ENCODE measurements at places on chromosomes 13 and 19.

DNA sequence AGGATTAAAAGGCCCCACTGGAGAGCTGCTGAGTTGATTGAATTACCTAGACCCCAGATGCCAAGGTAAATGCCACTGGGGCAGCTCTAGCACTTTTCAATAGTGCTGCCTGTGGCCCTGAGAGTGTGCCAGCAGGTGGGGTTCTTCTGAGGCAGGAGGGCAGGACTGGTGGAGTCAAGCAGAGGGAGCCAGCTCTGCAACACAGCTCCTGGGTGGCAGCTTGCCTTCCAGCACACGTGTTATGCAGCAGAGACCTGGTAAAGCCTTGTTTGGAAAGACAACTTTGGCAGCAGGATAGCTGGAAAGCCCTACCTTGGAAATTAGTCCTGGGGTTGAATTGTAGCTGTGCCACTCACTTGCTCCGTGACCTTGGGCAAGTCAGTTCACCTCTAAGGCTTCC lies 306.6 kb downstream of the ATP8A2 start:
- DNase-seq = no peak

DNA sequence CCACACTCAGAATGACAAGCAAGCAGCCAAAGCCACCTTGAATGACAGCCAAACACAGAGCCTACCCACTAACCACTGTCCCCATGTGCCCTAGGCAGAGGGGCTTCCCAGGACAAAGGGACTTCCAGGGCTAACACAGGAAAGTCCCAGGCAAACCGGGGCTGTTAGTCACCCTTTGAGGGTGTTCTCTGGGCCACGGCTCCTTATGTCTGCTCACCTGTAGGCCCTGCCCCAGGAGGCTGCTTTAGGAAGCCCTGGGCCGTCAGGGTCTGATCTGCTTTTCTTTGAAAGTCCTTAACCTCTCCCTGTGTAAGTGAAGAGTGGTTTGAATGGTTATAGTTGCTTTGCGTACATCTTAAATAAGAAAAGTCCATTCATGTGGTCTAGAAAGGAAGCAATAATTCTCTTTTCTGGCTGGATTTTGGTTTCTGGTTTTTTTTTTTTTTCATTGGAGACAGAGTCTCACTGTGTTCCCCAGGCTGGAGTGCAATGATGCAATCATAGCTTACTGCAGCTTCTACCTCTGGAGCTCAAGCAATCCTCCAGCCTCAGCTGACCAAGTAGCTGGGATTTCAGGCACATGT lies 161.4 kb downstream of the EFNB2 start:
- DNase-seq = no peak

DNA sequence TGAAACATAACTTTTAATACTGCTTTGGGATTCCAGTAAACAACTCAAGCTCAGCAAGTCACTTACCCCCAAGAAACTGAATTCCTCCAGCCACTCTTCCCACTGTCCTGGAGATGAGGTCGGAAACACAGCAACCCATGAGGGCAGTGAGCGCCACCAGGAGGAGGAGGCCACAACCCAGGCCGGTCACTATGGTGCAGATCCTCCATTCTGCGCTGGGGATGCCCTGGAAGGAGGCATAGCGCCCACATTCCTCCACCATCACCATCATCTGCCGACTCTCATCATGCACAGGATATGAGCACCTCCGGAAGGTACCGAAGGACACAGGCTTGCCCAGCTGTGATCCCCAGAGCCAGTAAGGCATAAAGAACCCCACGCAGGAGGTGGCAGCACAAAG lies 2.2 kb downstream of the LHFPL6 start:
- DNase-seq = no peak

GRCh38 chr13:26200811-26201210 lies 21.3 kb downstream of the RNF6 start:
- DNase-seq = no peak
